ENCODE measurements at places on chromosomes 3 and 15. TPM values are rescaled to one million over a fixed set of nuclear protein-coding genes. Genes with fewer than 3 reads are reported as not detected.

Gene SLC6A11
- total RNA-seq: 0.09 TPM

Gene SMCO1
- not detected for total RNA-seq

DNA sequence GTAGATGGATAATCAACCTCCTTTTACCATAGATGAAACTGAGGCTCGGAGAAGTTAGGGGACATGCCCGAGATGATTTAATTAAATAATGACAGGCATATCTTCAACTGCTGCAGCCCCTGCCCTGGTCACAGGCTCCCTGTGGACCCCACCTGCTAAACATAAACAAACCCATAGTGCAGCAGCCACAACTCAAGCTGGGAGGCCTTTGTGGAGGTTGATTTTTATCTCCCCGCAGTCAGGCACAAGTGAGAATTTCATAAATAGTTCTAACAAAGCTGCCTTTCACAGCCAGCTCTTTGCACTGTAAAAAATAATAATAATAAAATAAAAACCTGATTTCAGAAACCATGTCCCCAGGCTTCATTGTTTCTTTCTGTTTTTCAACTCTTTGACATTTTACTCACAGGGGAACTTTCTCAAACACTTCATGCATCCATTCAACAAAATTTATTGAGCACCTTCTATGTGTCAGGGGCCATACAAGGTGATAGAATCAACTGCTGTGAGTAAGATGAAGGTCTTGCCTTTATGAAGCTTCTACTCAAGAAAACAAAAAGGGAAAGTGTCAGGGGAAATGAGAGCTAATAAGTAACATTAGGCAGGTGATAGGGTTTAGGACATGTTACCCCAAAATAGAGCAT lies 393.6 kb upstream of the PROK2 start:
- no peak for DNase-seq

DNA sequence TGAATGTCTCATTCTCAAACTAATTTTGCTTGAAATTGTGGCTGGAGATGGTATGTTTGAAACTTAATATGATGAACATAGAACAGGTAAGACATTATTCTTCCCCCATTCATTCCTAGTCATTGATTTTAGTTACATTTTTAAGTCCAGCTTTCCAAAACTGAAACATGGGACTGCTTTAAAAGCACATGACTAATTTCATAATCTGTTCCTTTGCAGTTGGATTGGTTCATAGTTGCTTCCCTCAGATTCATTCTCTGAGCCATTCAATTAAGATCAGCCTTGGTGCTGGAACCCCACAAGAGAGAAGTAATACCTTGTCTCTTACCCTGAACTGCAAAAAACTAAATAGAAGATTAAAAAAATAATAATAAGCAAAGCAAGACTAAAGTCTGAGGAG lies 87.5 kb upstream of the TGFBR2 start:
- no peak for DNase-seq

DNA sequence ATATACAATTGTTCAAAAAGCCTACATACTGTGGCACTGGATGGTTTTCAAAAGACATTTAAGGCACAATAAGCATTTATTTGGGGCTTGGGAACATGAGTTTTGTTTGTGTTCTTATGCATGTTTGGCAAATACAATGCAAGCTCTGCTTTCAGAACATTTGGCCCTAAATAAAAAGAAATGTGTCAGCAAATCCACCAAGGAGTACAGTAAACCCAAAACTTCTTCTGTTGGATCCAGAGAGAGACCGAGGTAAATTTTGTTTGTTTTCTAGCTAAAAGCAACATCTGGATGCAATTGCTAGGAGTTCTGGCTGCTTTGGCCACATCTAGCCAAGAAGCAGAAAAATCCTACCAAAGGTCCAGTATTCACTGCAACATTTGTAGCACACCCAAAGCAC lies 168.8 kb downstream of the DCLK3 start:
- no peak for DNase-seq

DNA sequence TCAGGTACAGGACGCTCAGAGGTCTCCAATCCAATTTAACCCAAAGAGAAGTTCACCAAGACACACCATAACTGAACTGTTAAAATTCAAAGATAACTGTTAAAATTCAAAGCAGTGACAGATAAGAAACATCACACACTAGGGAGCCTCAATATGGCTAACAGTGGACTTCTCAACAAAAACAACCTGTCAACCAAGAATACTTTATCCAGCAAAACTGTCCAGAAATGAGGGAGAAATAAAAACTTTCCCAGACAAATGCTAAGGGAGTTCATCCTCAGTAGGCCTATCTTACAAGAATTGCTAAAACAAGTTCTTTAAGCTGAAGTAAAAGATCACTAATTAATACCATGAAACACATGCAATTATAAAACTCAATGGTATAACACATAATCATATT lies 36.3 kb upstream of the MYLK start:
- no peak for DNase-seq

DNA sequence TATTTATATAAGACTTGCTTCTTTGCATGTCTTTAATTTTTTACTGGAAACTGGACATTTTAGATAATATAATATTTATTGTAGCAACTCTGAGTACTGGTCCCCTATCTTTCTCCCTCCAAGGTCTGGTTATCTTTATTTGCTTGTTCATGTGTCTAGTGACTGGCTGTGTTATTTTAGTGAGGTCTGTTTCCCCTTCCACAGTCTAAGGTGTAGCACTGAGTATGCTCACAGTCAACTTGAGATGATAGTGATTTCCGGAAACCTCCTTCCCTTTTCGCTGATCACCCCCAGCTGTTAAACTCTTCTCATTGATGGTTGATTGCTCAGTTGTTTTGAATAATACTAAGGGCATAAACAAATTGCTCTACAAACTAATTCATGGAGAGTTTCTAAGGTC lies 37.0 kb downstream of the PCNP start:
- no peak for DNase-seq
